ENCODE measurements at places on chromosomes 2 and 18.

- no peaks in the 10 kb centered on the region for H3K36me3 ChIP-seq
- DNase-seq: no peak
- H3K27me3 ChIP-seq: no peaks in the 10 kb centered on the region
- H3K27ac ChIP-seq: peak overlapping the region; percentile 92
- peak overlapping the region; percentile 24 for H3K4me3 ChIP-seq
- peaks cover 39% of the 10 kb centered on the region for H3K4me1 ChIP-seq
Observed at GRCh38 chr2:9558948-9559381, 3.3 kb upstream of the ADAM17 start.

GRCh38 chr2:9099341-9099751, 95.9 kb upstream of the MBOAT2 start:
- no peak for DNase-seq
- peaks cover 27% of the 10 kb centered on the region for H3K4me1 ChIP-seq
- H3K36me3 ChIP-seq: no peaks in the 10 kb centered on the region
- H3K4me3 ChIP-seq: no peak overlapping the region
- H3K27me3 ChIP-seq: peaks cover 4% of the 10 kb centered on the region
- H3K27ac ChIP-seq: no peak overlapping the region

DNA sequence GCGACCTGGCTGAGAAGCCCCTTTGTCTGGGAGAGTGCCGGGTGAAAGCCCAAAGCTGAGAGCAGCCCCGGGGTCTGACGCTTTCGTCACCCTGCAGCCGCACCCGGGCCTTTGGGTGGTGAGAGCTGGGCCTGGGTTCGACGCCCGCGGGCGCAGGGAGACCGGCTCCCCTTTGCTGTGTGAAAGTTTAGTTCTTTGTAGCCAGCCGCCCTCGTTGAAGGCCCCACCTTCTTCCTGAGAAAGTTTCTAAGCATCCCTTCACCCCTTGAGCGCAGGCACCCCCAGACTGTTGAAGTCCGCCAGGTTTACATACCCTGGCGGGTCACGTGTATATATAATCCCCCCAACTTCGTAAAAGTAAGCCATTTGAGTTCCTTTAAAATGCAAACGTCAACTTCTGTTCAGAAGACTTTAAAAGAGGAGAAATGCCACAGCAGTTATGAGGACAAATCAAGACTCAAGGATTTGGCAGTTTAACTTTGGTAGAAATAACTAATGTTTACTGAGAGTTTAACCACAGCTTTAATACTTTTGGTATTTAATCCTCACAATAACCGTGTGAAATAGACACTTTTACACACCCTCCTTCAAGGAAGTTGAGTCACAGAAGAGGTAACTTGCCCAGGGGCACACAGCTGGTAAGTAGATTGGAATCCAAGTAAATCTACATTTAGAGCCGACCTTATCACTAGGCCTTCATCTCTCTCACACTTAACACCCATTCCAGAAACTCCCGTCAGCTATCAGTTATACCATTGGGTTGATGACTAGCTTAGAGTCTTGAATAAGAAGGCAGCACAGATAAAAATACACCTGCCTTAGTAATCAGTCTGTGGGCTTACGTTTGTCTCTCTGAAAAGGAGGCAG, 1.1 kb upstream of the MBOAT2 start:
- no peaks in the 10 kb centered on the region for H3K27me3 ChIP-seq
- DNase-seq: no peak
- H3K4me3 ChIP-seq: peak overlapping the region; percentile 72
- peaks cover 29% of the 10 kb centered on the region for H3K4me1 ChIP-seq
- peaks cover 3% of the 10 kb centered on the region for H3K36me3 ChIP-seq
- H3K27ac ChIP-seq: peak overlapping the region; percentile 93

DNA sequence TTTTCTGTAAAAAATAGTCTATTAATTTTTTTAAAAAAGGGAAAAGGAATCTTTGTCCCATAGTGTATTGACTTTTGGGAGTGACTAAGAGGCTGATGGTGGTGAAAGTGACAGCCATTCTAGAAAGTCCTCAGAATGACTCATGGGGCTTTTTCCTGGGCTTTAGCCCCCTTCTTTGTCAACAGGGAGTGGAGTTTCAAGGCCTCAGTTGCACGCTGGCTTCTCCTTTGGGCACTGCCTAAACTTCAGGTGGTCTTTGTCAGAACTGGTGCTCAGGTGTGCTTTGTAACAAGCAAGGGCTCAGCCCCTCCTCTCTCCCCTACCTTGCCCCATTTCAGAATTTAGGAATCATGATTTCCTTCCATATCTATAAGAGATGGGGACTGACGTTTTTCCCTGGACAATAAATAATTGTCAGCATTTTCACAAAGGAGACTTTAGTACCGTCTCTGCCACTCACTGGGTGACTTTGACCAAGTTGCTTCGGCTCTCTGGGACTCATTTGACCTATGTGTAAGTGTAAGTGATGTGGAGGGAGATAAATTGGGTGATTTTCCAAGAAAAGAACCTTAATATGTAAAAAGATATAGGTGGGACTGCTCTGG, 61.2 kb upstream of the IGFBP2 start:
- peaks cover 3% of the 10 kb centered on the region for H3K36me3 ChIP-seq
- H3K4me3 ChIP-seq: no peak overlapping the region
- peaks cover 17% of the 10 kb centered on the region for H3K4me1 ChIP-seq
- DNase-seq: no peak
- H3K27ac ChIP-seq: no peak overlapping the region

DNA sequence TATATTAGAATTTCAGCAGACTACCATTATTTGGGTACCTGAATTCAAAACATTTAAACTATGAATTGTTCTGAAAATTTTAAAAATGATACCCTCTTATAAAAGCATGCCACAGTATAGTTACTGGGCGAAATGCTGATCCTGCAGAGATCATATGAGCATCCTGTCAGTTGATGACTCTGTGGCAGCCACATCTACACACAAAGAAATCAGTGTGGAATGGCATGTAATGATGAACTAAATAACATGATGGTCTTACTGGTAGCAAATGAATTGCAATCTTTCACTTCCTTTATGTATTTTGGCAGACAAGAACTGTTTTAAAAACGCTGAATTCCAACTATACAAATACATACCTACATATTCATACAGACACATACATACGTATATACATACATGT, 38.3 kb downstream of the MRPS9 start:
- H3K27me3 ChIP-seq: no peaks in the 10 kb centered on the region
- peaks cover 6% of the 10 kb centered on the region for H3K36me3 ChIP-seq
- no peak overlapping the region for H3K4me3 ChIP-seq
- no peak for DNase-seq
- peaks cover 25% of the 10 kb centered on the region for H3K4me1 ChIP-seq

GRCh38 chr18:6478121-6478520, 63.4 kb upstream of the L3MBTL4 start:
- no peaks in the 10 kb centered on the region for H3K27me3 ChIP-seq
- H3K4me3 ChIP-seq: no peak overlapping the region
- H3K36me3 ChIP-seq: no peaks in the 10 kb centered on the region
- no peak for DNase-seq
- peaks cover 6% of the 10 kb centered on the region for H3K4me1 ChIP-seq

DNA sequence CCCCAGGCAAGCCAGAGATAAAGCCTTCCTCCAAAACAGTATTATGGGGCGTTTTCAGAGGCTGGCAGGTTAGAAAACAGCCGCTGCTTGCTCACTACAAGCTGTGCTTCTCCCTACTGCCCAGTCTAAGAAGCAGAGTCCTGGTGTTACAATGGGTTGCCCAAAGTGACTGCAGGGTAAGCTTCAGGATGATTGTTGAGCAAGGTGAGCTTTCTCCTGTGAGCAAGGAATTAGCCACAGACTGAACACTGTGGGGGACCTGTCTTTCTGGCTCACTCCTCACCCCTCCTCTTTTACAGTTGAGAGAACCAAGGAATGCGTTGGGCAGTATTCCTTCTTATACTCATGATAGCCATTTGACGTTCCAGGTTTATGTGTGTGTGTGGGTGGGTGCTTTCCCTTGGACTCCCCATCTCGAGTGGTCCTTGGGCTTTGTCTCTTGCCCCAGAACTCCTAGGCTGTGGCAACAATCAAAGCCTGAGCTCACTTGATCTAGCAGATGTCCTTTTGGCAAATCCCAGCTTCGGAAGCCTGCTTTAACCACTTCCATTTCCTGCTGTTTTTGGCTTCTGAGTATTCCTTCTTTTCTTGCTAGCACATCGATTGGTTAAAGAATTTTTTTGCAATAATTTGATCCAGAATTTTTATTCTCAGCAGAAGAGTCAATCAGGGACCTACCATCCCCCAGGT, 47.5 kb downstream of the KDM3A start:
- H3K36me3 ChIP-seq: peaks cover 75% of the 10 kb centered on the region
- H3K27me3 ChIP-seq: no peaks in the 10 kb centered on the region
- DNase-seq: no peak
- H3K27ac ChIP-seq: peak overlapping the region; percentile 49
- H3K4me1 ChIP-seq: peaks cover 25% of the 10 kb centered on the region

DNA sequence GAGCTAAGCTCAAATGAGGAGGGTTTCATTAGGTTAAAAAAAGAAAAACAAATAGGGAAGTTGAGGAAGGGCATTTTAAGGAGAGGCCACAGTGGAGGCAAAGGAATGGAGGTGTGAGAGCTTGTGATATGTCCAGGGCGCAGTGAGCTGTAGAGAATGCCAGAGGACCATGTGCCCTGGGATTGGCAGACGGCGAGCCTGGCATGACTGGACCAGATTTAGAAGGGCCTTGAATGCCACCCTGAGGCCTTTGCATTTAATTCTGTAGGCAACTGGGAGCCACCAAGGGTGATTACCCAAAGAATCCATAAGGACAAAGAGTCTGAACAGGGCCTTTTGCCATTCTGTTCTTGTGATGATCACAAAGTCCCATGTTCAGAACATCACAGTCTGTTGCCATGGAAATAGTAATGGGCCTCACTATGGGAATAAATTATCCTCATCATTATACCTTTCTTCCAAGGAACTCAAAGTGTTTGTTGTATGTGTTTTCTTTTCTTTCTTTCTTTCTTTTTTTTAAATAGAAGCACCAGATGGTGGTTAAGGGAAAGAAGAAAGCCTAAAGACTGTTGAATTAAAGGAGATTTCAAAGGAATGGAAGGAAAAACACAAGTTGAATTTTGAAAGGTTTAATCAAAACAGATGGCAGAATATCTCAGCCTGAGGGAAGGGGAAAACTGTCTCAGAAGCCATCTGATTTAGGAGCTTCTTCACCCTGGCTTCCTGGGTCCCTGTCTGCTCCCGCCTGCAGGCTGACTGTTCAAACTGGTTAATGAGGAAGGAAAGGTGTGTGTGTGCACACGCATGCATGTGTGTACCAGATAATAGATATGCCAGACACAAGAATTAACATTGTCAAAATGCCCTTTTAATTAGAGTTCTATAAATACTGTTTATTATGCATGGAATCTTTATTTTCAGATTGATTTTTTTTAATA, 31.6 kb upstream of the NCOA1 start:
- no peaks in the 10 kb centered on the region for H3K27me3 ChIP-seq
- no peak for DNase-seq
- no peak overlapping the region for H3K4me3 ChIP-seq
- no peak overlapping the region for H3K27ac ChIP-seq
- H3K36me3 ChIP-seq: no peaks in the 10 kb centered on the region

DNA sequence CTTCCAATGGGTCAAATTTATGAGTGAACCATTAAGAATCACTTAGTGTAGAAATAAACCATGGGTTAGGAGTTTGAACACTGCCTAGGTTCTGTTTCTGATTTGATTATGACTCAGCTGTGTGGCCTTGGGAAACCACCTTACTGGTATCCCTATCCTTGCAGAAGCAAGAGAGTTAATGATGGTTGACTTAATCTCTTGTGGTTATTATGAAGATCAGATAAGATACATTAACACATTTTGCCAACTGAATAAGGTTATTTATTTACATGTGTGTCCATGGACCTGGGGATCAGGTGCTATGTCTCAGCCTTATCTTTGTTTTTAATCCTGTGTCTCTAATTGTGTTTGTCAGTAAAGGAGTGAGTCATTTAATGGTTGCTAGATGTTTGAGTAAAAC, 5.4 kb upstream of the KCNJ13 start:
- no peaks in the 10 kb centered on the region for H3K27me3 ChIP-seq
- H3K27ac ChIP-seq: no peak overlapping the region
- H3K36me3 ChIP-seq: peaks cover 16% of the 10 kb centered on the region
- peaks cover 19% of the 10 kb centered on the region for H3K4me1 ChIP-seq
- no peak for DNase-seq

- no peak overlapping the region for H3K27ac ChIP-seq
- H3K4me3 ChIP-seq: no peak overlapping the region
- H3K27me3 ChIP-seq: peaks cover 7% of the 10 kb centered on the region
- DNase-seq: no peak
- no peaks in the 10 kb centered on the region for H3K4me1 ChIP-seq
- no peaks in the 10 kb centered on the region for H3K36me3 ChIP-seq
Observed at GRCh38 chr2:161983866-161984265, 90.1 kb downstream of the DPP4 start.

DNA sequence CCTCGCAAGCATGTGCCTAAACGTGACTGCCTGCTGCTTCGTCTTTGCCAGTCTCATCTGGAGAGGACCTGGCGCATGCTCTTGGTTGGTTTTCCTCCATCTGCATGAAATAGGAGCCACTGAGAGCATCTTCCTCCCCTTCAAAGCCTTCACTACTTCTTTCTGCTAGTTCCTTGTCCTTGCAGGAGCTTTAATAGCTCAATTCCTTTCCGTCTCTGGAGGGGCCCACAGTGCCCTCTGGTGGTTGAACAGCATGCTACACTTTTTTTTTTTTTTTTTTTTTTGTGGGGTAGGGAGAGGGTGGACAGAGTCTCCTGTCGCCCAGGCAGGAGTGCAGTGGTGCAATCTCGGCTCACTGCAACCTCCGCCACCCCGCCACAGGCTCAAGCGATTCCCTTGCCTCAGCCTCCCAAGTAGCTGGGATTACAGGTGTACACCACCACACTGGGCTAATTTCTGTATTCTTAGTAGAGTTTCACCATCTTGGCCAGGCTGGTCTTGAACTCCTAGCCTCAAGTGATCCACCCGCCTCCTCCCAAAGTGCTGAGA, 59.6 kb downstream of the SP110 start:
- H3K27ac ChIP-seq: no peak overlapping the region
- no peaks in the 10 kb centered on the region for H3K27me3 ChIP-seq
- H3K36me3 ChIP-seq: no peaks in the 10 kb centered on the region
- H3K4me1 ChIP-seq: no peaks in the 10 kb centered on the region
